Stimulated activated CD8-positive, alpha-beta memory T cell treated with anti-CD3 and anti-CD28 coated beads, Interleukin-2, amount 100 ng/mL, for 48 hours (primary cell): ENCODE measurements at places on chromosomes 6 and 20.

DNA sequence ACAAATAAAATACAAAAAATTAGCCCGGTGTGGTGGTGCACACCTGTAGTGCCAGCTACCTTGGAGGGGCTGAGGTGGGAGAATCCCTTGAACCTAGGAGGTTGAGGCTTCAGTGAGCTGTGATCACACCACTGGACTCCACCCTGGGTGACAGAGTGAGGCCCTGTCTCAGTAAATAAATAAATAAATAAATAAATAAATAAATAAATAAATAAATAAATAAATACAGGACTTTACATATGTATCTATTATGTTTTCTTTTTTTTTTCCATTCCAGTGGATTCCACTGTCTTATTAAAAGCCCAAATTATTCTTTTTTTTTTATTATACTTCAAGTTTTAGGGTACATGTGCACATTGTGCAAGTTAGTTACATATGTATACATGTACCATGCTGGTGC is 41.1 kb upstream of the ENPP5 start:
- DNase-seq: no peak

DNA sequence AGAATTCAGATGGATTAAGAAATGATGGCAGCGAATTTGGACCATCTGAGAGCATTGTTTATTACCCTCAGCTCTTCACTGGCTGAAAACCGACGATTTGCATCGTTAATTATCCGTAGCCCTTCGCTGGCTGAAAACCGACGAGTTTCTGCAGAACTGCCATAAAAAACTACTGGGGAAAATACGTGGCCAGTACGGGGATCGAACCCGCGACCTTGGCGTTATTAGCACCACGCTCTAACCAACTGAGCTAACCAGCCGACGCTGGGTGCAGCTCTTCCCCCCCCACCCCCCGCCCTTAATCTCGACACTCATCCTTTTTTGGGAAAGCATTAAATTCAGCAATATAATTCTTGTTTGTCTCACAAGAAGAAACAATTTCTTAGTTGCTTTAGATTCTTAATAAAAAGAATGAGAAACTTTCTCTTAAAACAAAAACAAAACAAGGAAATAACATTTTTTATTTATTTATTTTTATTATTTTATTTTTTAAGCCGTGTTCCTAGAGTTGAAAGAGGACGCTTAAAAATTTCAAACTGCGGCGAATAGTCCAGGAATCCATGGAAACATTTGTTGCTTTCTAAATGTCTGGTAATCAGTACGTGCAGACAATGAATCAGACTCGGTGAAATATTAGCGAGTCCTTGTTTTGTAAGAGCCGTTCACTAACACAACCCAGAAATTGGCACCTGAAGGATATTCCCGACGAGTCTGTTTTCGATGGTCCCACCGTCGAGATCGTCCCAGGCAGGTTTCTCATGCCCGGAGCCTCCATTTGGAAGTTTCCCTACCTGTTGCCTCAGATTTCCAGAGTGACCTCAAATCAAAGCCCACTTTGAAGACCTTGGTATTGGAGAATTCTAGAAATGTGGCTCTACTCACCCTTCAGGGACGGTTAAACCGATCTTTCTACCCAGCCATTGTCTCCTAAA is 27.8 kb downstream of the PRSS16 start:
- DNase-seq: peak; percentile 16

DNA sequence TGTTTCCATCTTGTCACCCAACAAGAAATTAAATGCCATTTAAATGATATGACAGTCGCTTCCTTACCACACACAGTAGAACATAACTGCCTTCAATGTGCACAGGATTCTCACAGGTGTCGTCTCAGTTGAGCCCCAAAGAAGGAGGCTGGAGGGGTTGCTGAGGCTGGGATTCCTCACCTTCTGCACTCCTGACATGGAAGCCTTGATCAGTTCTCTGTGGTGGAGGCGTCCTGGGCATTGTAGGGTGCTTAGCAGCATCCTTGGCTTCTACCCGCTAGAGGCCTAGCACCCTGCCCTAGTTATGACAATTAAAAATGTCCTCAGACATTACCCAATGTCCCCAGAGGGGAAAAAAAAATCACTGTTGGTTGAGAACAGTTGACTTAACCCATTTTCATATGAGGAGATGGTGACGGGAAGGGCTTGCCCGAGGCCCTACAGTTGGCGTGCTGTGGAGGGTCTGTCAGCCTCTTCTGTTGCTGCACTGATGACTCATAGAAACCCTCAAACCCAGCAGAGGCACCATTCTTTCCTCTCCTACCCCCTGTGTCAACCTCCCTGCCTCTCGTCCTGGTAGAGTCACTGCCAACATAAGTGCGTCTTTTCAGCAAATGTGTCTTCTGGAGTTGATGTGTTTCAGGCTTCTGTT is 19.3 kb upstream of the ZNF831 start:
- no peak for DNase-seq

DNA sequence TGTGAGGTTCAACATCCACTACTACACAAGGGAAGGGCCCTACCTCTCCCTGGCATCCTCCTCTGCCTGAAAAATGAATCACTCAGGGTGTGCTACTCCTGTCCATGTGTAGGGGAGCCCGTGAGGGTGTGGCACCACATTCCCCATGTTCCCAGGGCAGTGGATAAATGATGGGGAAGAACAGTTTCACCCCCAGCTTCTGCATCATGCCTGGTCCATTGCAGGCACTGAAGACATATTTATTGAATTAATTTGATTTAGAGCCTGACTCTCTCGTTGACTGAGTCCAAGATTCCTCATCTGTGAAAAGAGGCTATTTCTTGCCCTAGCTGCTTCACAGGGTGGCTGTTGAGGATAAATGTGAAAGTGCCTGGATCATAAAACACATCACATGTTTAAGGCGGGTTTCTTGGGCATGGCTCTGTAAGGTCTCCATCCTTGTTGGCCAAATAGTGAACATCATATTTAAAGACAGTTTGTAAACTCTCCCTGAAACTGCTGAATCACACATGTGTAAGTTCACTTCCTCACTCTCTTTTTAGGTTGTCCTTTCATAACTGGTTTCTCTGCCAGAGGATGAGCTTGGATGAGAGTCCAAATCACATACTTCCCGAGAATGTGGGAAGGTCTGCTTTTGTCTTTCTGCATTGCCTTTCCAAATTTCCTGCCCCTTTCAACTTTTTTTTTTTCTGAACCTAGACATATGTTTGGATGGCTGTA is 79.7 kb upstream of the FYN start:
- DNase-seq: no peak

GRCh38 chr20:53208110-53208832 is 236.1 kb downstream of the TSHZ2 start:
- peak; percentile 4 for DNase-seq

DNA sequence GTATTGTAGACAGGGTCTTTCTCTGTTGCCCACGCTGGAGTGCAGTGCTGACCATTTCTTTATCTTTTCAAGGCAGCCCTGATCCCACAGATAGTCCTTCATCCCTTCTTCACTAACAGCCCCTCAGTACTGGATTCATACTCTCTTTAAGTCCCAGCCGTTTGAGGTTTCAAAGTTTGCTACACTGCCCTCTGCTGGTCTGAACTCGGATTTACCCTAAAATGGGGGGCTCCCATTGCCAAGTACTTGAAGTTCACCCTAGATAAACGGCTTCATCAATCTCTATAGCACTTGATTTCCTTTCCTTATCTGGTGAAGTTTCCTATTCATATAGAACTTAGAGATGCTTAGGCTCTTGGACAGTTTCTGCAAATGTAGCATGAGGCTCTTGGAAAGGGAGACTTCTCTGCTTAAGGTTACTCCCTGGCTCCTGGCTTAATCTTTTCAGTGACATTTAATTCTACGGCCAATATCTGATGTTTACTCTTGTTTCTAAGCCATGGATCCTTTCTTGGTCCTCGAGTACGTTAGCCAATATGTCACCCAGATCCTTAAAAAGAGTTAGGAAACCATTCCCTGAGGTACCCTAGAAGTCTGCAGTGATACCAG is 21.4 kb upstream of the PREP start:
- peak; percentile 51 for DNase-seq

DNA sequence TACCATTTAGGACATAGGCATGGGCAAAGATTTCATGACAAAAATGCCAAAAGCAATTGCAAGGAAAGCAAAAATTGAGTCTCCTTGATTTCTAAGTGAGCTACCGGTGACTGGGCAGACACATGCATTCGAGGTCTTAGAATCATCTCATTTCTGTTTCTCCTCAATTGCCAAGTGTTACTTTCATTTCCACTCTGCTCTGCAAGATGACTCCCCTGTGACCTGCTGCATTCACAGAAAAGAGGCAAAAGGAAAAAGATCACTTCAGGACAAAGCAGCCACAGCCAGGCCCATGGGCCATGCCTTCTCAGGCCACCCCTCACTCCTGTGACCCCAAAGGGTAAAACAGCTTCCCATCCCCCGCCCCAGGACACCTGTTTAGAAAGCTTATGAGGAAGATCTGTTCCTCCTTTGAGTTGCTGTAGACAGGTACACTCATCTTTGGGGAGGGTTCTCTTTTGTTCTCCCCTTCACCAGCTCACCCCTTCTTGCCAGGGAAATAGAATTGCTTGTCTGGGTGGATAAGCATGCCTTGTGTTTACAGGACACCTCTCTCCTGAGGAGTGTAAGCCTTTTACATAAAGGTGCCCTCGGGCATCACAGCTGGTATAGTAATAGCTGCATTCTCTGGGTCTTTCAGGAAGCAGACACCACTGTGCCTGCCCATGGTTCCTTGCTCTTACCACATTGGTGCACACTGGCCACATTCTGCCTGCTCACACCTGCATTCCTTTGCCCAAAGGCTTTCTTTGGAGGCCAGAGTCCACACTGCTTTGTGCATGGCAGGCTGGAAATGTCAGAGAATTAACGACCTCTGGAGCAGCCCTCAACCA is 105.0 kb downstream of the SLC24A3 start:
- DNase-seq: no peak

GRCh38 chr20:47305667-47306066 is 50.8 kb downstream of the ZMYND8 start:
- no peak for DNase-seq

- no peak for DNase-seq
Observed at GRCh38 chr6:45437439-45437815, 59.7 kb upstream of the SUPT3H start.

DNA sequence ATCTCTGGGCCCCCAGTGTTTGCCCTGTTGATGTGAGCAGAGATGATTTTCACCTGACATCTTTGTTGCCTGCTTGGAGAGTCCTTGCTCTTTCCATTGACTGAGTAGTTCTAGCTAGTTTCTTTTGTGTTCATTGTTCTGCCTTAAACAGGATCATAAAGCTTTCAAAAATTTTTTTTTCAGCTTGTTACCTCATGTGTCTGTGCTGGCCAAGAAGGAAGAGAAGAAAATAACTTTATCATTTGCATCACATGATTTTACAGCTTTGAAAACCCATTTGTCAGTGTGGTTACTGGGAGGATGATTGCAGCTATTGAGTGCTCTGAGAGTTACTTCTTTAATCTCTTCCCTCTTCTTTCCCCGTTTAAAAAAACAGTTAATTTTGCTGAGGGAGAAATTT is 16.0 kb downstream of the FOXO3 start:
- DNase-seq: no peak

DNA sequence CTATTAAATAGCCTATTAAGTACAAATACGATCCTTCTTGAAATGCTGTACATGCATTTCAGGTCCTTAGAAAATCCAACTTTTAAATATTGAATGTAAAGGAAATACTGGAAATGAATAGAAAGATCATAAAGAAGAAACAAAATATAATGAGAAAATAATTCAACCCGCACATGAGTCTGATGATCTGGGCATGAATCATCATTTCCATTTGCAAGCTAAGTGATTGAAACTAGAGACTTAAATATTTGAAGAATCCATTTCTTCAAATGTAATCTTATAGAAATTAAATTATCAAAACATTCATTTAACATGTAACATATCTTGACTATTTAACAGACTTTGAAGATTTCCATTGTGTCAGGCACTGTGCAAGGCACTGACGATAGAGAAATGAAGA is 977.0 kb downstream of the TFAP2A start:
- no peak for DNase-seq

DNA sequence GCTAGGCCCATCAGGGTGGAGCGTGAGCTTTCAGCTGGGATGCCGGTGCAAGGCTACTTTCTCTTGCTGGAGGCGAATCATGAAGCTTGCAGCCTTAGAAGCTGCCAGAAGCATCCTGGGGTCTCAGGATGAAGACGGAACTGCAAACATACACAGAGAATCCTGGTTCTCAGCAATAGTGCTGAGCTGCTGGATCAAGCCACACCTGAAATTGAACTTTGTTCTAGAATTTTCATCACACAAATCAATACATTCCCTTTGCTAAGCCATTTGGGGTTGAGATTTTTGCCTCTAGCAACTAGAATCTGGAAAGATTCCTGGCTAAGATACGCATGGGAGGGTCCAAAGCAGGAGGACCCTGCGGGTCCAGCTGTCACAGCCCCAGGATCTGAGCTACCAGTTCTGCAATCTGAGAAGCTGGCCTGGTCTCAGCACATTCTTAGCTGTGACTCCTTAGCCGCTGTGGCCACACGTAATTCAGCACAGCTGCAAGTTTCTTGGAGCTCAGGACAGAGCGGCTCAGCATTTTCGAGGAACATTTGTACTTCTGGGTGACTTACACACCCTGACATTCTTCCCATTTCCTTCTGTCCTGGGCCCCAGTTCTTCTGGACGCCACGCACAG is 6.6 kb upstream of the ARFGAP1 start:
- DNase-seq: no peak

DNA sequence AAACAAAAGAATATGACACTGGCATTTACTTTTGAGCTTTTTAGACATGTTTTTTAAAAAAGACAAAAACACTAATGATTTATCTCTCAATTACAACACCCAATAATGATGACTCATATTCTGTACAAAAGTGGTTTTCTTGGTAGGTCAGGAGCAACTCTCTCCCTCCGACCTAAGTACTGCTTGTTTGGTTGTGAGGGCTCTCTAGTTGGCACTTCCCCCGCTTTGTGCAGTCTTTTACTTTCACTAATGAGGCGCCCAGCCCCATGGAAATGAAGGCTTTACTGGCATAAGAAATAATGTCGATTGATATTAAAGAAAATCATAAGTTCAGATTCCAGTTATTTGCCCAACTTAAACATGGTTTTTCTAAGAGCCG is 1.3 kb downstream of the KPNA5 start:
- DNase-seq: peak; percentile 12

GRCh38 chr20:63325554-63326313 is 32.7 kb downstream of the COL20A1 start:
- DNase-seq: no peak

DNA sequence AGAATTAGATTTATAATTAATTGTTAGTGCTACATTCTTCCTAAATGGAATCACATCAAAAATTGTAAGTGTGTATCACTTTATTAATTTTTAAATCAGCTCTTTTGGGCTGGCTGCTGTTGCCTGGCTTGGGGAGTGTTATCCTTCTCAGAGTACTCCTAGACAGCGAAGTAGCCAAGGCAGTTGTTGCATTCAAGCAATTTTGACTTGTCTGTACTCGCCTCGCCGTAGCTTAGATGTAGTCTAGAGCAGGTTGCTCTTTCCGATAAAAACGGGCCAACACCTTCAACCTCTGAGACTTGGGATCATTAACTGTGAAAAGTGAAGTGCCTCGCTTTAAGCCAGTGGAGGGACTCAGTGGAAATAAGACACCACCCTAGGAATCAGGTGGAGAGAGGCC is 151.3 kb downstream of the FARS2 start:
- no peak for DNase-seq
